ENCODE measurements at places on chromosomes 16 and 17.

- DNase-seq: no peak
These were observed 916.9 kb upstream of the SOX9 start for GRCh38 chr17:71203953-71204352.

- DNase-seq: no peak
These were observed 34.9 kb downstream of the BCO1 start for GRCh38 chr16:81273223-81273950.

DNA sequence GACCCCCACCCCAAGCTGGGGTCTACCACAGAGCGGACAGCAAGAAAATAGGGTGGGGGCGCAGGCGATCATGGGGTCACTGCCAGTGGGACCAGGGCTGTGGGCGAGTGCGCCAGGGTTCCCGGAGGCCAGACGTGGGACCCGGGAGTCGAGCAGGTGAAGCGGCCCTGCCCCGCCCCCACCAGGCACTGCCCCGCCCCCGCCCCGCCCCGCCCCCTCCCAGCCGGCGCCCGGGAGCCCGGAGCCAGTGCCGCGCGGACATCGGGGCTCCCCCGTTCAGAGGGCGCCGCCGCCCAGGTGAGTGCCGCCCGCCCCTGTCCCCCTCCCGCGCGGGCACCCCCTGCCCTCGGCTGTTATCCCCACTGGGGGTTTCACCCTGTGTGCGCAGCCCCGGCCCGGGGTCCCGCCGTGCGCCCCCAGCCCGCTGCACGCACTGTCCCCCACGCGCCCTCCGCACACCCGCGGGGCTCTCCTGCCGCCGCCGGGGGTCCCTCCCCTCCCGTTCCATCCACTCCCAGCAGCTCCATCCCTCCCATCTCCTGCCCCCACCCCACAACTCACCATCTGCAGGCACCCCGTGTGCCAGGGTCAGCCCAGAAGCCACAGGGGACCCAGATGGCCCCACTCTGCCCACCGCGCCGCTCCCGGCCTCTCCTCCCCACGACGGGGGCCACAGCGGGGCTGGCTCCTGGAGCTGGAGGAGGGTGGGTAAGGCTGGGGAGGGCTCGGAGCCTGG is at the start of gene SSTR5:
TSS of gene SSTR5 (plus strand) at position 222 of the 736 bp plus-strand sequence. CDS start 6,122 bp downstream, outside the sequence.
- DNase-seq: no peak

DNA sequence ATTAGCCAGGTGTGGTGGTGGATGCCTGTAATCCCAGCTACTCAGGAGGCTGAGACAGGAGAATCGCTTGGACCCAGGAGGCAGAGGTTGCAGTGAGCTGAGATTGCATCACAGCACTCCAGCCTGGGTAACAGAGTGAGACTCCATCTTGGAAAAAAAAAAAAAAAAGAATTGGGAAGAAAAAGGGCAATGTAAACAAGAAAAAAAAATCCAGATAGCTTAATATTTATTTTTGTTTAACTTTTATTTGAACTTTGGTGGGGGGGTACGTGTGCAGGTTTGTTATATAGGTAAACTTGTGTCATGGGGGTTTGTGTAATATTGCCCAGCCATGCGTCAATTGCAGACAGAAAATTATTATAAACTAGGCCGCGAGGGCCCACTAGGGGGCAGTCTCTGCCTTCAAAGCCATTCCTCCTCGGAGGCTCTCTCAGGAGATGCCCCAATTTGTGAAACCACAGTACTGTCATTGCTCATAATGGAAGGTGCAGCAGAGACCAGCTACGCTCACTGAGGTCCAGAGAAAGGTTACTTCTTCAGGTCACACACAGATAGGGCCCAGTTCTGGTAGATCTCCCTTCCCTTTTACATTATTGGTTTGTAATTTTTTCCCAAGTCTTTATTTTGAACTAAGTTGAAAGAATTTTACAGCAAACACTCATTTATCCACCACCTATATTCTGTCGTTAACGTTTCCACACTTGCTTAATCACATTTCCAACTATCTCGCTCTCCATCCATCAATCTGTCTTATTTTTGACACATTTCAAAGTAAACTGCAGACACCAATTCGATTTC is 206.2 kb downstream of the PRKCB start:
- no peak for DNase-seq

DNA sequence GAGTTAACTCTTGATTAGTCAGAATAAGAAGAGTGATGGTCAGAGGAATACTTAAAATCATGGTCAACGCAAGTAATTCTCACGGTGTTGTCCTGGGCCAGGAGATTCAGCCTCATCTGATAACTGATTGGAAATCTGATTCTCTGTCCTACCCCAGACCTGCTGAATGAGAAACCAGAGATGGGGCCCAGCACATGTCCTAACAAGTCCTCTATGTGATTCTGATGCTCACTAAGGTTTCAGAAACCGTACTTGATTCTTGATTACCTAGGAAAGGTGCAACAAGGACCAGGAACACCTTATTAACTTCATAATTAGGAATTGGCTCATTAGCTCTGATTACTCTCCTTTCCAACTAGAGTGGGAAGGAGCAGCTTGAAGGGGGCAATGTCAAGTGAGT is 44.5 kb downstream of the ANKFY1 start:
- no peak for DNase-seq

GRCh38 chr17:61017317-61018006 is 339.8 kb downstream of the BCAS3 start:
- no peak for DNase-seq

GRCh38 chr17:48026502-48027321 is 10.9 kb downstream of the COPZ2 start:
- peak; percentile 56 for DNase-seq

DNA sequence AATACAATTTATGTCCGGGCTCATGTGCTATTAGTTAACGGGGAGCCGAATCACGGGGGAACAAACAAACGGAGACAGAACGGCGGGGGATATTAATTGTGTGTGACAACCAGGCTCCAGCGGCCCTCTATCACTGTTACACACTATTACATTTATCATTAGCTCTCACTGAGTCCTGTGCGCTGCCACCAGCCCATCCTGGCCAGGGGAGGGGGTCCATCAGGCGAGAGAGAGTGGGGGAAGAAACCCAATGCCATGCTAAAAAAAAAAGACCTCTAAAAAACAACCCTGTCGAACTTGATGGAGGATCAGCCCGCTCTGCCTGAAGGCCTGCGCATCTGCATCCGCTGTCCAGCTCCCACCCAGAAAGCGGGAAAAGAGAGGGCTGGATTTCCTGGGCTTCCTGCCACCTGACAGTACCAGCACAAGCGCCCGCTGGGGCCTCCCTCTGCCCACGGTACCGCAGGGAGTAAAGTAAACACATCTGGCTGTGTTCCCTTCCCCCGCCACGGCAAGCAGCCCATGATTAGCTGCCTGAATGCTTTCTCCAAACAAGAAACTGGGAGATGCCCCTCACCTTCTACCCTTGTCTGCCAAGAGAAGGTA is 41.7 kb downstream of the PIPOX start:
- DNase-seq: no peak

- DNase-seq: no peak
These were observed 17.3 kb downstream of the MPHOSPH6 start for GRCh38 chr16:82152641-82153112.

- no peak for DNase-seq
These were observed 29.0 kb upstream of the CLEC3A start for GRCh38 chr16:77993111-77993985.

GRCh38 chr16:595942-596735 is 6.3 kb downstream of the RAB40C start:
- DNase-seq: no peak

DNA sequence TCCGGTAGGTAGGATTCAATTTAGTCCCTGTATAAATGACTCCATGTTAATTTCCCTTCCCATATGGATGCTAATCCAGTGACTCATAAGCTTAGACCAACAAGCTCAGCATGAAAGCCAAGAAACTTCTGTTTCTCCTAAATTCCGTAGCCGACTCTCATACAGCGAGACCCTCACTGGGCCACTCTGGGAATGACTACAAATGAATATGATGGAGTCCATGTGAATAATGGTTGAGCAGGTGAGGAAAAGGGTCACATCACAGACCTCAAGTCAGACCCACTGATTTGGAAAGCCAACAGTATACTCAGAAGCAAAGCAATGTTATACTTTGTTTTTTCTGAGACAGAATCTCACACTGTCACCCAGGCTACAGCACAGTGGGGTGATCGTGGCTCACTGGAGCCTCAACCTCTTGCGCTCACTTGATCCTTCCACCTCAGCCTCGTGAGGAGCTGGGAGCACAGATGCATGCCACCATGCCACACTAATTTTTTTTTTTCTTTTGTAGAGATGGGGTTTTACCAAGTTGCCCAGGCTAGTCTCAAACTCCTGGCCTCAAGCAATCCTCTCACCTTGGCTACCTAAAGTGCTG is 14.6 kb downstream of the RSL1D1 start:
- no peak for DNase-seq

DNA sequence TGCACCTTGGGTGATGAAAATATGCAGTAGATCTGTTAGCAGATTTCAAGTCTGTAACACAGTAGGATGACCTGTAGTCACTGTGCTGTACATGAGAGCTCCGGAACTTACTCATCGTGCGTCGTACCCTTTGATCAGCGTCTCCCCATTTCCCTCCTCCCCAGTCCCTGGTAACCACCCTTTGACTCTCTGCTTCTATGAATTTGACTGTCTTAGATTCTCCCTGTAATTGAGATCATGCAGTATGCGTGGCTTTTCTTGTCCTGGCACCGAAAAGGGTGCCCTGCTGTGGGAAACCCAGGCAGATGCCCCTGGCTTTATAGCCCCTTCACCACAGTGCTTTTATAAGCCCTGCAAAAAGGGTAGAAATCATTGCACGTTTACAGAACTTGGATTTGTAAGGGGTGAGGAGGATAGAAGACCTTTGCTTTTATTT is 20.5 kb downstream of the CLEC16A start:
- DNase-seq: no peak

DNA sequence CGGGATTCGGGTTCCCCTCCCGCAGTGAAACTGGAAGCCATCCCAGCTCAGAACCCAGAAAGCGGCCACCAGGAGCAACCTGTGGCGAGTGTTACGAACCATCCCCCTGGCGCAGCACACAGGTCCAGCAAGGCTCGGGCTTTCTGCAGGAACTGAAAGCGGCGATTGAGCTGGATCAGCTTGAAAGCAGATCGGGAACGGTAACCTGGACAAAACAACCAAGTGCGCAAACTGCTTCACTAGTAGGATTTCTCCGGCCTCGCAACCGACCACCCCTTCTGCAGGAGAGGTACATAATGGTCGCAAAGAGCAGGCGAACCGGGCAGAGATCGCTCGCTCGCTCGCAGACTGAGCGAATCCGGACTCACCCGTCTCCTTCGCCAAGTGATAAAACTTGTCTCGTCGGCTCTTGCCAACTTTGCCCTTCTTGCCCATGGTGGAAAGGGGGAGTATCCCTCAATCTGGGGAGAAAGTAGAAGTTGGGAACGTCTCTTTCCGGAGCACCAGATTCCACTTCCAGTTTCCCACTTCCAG is 696 bp upstream of the PSMC5 start:
- DNase-seq: no peak

GRCh38 chr17:28008513-28008912 is 34.0 kb upstream of the NLK start:
- no peak for DNase-seq

DNA sequence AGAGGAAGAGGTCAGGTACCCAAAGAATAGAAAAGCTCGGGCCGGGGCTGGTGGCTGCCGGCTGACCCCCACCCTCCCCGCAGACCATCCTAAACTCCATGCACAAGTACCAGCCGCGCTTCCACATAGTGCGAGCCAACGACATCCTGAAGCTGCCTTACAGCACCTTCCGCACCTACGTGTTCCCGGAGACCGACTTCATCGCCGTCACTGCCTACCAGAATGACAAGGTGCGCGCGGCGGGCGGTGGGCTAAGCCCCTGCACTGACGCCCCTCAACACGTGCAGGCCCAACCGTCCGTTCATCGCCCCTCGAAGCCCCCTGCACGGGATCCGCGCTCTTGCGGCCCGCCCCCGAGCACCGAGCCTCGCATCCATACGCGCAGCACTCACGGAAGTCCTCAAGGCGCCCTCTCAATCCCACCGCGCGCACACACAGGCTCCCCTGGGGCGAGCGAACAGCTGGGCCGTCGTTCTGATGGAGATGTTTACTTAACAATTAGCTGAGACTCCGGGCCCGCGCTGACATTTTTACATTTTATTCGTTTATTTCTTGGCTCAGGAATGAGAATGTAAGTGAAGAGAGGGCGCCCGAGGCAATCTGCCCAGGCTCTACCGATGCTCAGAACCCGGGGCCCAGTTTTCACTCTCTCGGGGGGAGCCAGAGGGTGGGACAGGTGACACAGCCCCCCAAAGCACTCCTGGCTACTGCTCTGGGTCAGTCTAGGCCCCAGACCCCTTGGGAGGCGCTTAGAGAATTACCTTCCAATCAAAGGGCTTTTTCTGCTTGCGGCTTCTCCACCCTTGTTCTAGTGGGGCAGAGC is 3.5 kb downstream of the TBX2 start:
- no peak for DNase-seq

DNA sequence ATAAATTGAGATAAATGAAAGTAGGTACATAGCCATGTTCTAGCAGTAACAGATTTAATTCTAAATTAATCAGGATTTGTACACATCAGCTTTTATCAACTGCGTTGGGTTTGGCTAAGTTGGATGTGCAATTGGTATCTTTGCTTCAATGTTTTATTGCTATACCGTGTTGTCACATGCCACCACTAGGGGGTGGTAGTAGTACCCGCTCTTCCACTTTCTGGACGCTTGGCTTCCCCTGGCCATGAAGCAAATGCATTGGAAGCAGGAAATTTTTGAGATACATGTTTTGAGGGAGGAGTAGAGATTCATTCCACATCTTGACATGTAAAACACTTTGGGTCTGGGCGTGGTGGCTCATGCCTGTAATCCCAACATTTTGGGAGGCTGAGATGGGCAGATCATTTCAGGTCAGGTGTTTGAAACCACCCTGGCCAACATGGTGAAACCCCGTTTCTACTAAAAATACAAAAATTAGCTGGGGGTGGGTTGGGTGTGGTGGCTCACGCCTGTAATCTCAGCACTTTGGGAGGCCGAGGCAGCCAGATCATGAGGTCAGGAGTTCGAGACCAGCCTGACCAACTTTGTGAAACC is 58.6 kb downstream of the EMP2 start:
- no peak for DNase-seq

GRCh38 chr16:89343501-89344457 is 126.3 kb downstream of the ZNF778 start:
- no peak for DNase-seq

DNA sequence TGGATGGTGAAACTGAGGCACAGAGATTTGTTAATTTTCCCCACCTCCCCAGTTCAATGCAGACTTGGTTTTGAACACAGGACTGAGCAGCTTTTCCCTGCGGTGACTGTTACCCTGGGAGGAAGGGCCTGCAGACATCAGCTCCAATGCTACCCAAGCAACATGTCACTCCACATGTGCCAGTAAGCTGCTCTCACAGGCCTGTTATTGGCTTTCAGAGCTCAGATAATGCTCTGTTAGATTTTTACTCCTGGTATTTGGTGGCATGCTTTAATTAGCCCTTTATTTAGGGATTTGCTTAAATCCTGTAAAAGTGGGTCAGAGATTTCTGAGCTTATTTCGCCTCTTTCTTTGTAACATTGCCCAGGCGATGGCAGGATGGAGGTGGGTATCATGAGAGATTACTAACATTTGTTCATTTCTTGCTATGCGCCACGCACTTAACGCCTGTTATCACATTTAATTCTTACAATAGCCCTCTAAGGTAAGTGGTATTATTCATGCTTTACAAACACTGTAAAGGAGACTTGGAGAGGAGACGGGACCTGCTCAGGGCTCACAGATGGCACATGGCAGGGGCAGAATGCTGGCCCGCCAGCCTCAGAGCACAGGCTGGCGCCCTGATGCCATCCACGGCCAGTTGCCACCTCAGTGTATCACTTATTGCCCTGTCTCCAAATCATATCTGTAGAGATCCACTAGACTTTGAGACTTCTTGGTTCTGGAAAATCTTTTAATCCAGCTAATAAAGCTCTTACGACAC is 84.0 kb upstream of the CACNG5 start:
- DNase-seq: no peak

GRCh38 chr17:66682283-66682682 is 152.6 kb upstream of the CACNG5 start:
- DNase-seq: no peak
